ENCODE measurements at places on chromosomes 4 and X. TPM values are rescaled to one million over a fixed set of nuclear protein-coding genes. Genes with fewer than 3 reads are reported as not detected.

DNA sequence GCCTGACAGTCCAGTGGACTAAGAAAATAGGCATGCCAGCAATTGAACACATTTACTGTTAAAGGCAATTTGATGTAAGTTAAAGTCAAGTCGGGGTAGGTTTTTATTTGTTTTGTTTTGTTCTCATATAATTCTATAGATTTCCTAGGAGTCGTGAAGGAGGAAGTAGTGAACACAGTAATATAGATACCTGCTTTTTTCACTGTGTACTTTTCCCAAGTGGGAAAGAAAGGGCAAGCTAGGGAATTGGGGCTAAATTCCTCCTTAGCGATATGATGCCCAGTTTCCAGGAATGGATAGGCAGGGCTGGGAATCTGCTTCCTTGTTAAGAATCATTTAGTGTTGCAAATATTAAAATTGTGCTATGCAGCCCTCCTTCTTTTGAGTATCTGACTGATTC, 271.0 kb downstream of the ARHGAP24 start:
- no peak for DNase-seq

The STS gene
- 4.5 TPM for total RNA-seq

DNA sequence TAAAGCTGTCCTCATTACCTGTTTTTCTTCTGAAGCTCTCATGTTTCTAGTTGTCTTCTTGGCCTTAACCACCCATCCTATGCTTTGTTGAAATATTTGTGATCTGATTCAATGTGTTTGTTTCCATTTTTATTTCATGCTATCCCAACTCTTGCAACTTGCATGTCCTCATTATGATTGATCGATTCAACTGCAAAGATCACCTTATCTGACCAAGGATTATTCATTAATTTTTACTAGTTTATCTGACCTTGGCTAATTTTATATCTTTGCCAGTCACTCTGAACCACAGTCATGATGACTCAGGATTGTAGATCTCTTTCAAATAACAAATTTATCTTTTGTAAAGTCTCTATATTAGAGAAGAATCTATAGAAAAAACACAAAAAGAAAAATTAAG, 70.7 kb downstream of the UGT2A2 start:
- no peak for DNase-seq

The NSUN7 gene
- total RNA-seq: 0.86 TPM

GRCh38 chr4:157776930-157777528, 395.8 kb downstream of the GASK1B start:
- DNase-seq: no peak

- DNase-seq: peak; percentile 81
These were observed at the start of gene NPY1R for GRCh38 chr4:163332526-163333406. Gene NPY1R (minus strand): TSS chr4:163332596. CDS start chr4:163326554, 6,042 bp downstream.

DNA sequence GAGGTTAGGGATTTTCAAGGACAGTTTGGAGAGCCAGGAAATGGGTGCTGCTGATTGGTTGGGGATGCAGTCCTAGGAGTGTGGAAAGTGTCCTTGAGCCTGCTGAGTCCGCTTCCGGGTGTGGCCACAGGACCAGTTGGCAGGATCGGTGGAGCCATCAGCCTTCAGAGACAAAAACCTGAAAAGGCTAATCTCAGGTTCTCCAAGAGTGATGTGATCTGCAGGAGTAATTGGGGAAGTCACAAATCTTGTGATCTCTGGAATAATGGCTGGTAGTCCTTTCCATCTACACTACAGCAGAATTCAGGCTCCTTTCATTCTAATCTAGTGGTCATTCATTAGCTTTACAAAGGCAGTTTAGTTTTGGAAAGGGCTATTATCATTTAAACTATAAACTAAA, 55.9 kb upstream of the BMP2K start:
- no peak for DNase-seq

DNA sequence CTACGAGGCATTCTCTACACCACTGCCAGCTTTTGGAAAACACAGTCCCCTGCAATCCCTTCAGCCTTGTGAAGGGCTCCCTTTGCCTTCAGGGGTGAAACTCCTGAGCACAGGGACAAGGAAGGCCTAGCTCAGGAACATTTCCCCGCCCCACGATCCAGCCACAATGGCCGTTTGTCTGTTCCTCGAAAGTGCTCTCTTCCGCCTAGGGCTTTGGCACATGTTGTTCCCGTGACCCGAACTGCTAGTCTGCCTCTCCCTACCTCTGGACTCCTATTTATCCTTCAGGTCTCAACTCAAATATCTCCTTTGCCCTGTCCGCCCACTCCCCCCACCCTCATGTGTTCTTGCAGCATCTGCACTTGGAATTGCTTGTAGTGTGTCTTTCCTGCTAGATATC, 12.1 kb downstream of the FGD1 start:
- no peak for DNase-seq

DNA sequence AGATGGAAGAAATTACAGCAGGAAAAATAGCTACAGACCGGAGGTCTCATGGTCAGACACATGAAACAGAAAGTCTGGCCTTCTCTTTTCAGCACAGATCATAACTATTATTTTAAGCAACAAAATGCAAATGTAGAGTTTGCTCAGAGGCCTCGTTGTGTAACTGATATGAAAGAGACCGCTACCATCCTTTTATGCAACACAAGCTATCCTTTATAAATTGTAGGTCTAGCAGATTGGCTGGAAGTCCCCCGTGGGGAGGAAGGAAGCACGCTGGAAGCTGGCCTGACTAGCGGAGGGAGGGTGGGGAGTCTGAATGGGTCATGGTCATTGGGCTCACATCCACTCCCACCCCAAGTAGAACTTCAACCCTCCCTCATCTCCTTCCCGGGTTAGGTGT, 27.7 kb downstream of the DMP1 start:
- DNase-seq: no peak

The PAGE4 gene
- total RNA-seq: not detected

The NDP gene
- total RNA-seq: not detected

DNA sequence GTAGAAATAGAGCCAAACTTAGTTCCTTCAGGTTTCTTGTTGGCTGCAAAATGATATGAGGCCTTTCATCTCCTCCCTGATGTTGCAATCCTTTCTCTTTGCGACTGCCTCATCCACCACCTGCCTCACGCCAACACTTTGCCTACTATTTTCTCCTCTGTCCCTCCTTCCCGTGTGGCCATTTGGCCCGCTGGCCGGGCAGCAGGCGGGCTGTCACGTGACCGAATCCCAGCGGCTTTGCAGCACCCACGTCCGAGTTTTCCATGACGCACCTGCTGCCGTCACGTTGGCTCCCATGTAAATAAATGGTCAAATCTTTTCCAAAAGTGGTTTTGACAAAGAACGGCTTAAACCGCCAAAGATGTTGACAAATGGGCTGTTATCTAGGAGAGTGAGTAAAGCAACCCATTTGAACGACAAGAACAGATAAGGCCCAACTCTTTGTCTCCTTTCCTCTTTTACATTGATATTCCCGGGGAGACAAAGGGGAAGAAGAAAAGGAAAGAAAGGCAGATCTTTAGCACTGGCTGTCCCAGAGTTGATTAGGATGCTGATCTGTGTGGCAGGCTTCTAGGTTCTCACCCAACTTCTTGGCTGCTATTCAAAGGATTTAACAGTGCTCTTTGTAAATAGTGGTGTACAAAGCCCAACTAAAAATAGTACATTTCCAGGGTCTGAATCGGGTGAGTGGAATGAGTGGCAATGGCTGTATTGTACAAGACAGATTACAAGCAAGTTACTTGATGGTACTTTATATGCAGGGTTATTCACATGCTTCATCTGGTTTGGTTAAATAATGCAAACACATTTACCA, 174.2 kb upstream of the JADE1 start:
- peak; percentile 89 for DNase-seq

DNA sequence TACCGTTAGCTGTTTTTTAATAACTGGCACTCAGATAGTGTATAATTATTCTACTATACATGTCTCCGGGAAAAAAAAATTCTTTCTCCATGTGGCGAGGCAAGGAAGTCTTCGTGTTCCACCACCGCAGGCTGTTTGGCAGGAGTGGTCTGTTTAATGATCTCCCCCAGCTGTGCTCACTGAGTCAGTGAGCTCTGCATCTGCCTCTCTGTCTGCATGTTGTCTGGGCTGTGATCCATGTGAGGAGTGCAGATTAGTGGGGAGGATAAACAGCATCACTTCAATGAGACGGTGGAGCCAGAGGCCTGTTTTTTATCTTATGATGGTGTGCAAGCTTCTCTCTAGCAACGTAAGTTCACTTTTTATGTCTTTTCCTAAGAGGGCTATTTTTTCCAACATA, 69.8 kb downstream of the RPS3A start:
- peak; percentile 98 for DNase-seq

Measured in fibroblast of villous mesenchyme (primary cell).